ENCODE measurements at places on chromosomes 4 and X.

DNA sequence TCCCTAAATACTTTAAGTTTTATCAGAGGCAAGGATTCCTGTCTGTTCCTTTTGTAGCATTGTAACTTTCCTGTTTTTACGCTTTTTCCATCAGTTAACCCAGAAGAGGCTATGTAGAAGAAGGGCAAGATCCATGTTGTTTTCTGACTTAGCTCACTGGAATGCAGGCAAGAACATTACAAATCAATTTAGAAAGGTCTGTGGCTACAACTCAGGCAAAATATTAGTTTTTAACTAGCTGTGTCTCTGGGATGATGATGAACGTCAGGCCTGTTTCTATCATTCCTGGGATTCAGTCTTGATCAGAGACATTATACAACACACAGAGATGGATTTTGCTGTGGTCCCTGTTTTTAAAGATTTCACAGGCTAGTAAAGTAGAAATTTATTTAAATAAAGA is 813.0 kb upstream of the POU3F4 start:
- no peak for DNase-seq

- no peak for DNase-seq
Observed at GRCh38 chr4:152677117-152677516, 2.7 kb downstream of the TMEM154 start.

DNA sequence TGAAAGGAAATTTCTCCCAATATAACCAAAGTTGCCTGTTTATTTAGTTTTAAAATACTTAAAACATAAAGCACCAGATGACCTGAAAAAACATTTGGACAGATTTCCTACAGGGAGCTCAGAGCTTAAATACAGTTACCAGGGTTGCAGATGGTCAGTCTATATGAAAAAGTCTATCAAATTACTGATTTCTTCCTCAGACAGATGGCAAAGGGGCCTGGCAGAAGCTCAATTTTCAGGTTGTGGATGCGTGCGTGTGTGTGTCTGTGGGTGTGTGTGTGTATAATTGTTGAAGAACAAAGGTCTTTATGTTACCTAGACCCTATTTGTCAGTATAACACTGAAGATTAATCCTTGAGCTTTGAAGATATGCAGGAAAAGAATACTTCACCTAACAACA is 169.4 kb downstream of the MAD2L1 start:
- no peak for DNase-seq

DNA sequence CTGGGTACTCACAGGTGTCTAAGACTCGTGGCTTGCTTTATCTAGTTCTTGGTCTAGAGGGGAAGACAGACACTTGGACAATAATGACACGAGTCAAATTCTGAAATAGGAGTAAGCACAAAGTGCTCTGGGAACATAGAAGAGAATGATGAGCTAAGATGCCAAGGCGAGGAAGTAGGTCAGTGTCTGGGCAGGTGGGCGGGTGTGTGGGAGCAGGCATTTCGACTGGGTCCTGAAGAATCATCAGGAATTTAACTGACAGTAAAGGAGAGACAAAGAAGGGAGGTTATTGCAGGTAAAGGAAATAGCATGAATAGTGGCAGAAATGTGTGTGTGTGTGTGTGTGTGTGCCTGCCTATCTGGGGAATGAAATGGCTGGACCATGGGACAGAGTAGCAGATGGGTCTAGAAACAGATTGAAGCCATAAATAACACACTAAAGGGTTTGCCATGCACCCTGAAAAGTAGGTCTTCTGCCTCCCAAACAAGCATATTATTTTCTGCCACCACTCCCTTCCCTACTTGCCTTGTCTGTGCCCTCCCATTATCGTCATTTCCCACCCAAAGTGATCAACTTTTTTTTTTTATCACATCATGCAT is 58.4 kb upstream of the SLC25A43 start:
- DNase-seq = no peak

- DNase-seq = no peak
Observed at GRCh38 chr4:4776934-4777333, 82.5 kb upstream of the MSX1 start.

DNA sequence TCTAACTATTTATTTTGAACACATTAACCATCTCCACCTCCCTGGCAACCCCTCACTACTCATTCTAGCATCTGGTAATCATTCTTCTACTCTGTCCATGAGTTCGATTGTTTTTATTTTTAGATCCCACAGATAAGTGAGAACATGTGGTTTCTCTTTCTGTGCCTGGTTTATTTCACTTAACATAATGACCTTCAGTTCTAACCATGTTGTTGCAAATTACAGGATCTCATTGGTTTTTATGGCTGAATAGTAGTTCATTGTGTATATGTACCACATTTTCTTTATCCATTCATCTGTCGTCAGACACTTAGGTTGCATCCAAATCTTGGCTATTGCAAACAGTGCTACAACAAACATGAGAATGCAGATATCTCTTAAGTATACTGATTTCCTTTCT is 33.4 kb upstream of the FAM47B start:
- no peak for DNase-seq

DNA sequence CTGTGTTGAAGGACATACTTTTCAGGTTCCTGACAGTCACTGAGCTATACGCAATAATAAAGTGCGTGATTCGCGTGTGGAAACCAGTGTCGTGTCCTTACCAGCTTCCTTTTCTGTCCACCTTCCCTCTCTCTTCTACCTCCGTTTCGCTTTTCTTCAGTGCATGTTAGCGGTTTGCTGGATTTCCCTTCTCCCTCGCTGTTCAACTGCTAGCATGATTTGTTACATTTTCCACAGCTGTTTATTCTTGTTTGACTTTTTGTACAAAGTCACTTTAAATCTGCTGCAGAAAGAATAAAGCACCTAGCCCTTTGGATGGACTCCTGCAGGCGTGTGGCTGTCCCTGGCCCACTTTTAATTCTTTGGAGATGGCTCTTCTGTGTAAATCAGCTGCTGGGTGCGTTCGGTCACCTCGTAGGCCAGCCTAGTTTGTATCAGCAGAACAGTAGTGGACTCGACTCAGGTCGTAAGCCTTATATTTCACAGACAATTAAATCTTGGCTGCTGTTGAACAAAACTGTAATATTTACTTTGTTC is 8.9 kb upstream of the HAND2 start:
- no peak for DNase-seq

DNA sequence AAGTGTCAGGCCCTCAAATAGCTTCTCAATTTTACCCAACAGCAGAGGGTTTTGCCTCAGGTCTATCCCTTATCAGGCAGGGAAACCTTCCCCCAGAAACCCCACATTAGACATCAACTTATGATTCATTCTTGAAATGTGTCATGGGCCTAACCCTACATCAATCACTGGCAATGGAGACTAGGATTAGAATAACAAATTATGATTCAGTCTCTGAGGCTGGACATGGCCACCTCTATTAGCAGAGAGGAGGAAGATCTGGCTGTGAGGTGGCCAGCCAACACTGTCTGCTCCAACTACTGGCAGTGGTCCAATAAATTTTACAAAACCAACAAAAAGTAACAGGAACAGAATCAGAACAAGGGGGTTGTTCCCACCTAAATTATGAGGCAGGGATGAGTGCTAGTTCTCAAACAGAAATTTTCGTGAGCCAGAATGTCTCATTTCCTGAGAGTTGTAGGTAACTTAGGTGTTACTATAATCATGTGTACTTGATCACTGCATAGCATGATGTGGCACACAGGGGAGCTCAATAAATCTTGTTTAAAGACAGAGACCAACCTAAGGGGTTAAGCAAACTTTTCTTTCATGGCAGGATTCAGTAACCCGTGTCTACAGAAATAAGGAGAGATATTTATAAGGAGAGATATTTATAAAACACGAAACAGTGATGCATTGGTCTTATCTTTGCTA is 126.8 kb downstream of the NFKB1 start:
- DNase-seq = no peak

GRCh38 chr4:1175635-1176229 is 3.3 kb upstream of the SPON2 start:
- no peak for DNase-seq

DNA sequence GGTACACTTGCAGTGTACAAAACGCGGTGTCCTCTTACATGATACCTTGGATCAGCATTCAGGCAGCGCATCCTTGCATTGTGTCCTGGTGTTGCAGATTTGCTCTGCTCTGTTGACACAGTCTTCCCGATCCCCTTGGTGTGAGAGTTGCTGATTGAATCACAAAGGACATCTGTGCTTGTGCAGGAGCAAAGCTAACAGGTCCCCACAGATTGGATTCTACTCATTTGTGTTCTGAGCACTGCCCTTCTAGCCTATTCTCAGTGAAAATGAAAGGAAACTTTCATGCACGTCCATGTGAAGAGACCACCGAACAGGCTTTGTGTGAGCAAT is 171.4 kb downstream of the FRMPD4 start:
- DNase-seq = no peak

GRCh38 chr4:53361451-53361850 is 4.4 kb downstream of the SCFD2 start:
- no peak for DNase-seq

GRCh38 chrX:108299101-108299591 is 139.1 kb downstream of the COL4A6 start:
- DNase-seq = no peak

DNA sequence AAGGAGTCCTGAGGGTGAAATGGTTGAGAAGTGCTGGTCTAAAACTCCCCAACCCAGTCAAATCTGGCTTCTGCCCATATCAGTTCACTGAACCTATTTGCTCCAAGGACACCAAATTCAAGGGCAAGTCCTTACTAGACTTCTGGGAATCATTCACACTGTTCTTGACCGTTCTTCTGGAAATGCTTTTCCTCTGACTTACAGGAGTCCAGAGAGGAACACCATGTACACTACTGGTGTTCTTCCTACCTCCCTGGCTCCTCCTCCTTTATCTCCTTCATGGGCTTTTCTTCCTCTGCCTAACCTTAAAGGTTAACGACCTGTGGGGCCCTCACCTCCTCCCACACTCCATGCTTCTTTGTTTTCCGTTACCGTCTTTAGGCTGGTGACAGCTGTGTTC is 281.3 kb downstream of the FRMPD4 start:
- no peak for DNase-seq

- DNase-seq = no peak
Observed at GRCh38 chr4:152579107-152579764, 43.3 kb upstream of the FBXW7 start.

DNA sequence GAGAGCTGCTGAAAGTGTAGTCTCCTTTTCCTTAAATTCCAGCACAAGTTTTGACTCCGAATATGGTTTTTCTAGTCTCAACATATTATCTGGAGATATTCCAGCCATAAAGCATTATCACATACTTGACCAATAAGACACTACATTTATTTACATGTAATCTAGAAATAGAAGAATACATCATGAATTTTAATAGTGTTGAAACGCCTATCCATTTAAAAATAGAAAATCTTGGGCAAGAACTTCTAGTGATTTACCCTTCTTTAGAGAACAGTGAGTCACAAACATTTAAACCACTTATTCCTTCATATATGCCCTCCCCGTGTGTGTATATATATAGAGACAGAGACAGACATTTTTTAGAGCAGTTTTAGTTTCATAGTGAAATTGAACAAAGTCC is 161.5 kb downstream of the SOWAHB start:
- no peak for DNase-seq

DNA sequence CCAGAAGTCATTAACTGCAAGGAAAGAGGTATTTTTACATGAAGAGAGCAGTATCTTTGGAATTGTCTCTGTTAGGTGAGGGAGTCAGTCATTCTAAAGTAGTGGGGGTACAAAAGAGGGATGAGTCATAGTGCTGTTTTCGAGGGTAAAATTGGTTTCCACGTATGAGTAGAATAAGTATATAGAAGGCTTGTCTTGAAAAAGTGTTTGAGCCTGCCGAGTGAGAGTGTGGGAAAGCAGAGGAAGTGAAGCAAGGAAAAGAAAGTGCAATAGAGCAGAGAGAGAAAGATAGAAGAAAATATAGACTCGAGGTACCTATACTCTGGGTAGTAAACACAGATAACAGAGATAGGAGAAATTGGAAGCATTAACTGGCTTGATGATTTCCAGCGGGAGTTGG is 696.4 kb downstream of the DMD start:
- no peak for DNase-seq

GRCh38 chrX:54484666-54485065 is 11.4 kb downstream of the FGD1 start:
- DNase-seq = no peak

GRCh38 chr4:2472187-2472586 is 3.3 kb downstream of the RNF4 start:
- no peak for DNase-seq

- DNase-seq = no peak
Observed at GRCh38 chr4:89365776-89366175, 58.2 kb upstream of the GPRIN3 start.

DNA sequence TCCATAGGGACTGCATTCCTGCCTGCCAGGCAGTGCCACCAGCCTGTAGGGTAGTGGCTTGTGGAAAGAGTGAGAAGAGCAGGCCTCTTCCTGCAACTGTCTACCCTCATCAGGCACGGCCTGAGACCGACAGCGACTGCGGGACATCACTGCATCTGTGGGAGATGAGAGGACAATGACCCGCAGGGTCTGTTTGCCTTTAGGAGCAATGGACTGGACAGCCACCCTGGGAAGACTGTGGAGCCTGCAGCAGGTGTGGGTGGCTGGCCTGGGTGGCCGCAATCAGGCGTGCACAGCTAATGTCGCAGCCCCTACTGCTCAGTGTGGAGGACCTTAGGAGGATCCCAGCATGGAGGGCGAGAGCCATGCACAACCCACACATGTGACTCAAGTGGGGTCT is 227.9 kb downstream of the PTTG2 start:
- no peak for DNase-seq

DNA sequence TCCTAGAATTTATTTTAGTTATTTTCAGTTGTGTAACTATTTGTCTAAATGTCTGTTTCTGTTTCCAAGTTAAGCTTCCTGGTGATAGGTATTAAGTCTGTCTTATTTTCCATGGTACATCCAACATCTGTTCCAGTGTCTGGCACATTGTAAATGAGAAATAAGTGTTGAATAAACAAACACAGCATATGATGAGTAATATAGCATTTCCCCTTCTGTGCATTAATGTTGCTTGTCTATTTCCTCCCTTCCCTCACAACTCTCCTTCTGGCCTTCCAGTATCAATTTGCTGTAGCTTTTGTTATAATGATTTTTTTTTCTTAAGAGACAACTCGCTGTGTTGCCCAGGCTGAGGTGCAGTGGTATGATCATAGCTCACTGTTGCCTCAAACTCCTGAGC is 36.1 kb downstream of the COPS4 start:
- no peak for DNase-seq

- no peak for DNase-seq
Observed at GRCh38 chr4:3515646-3516045, 16.6 kb downstream of the LRPAP1 start.

GRCh38 chr4:56859841-56860240 is 38.3 kb upstream of the SPINK2 start:
- DNase-seq = no peak

GRCh38 chrX:39843318-39843717 is 254.4 kb downstream of the BCOR start:
- no peak for DNase-seq

Data from activated CD4-positive, alpha-beta T cell treated with anti-CD3 and anti-CD28 coated beads, Interleukin-2, amount 10 ng/mL, durations not matched to agents 7 days and 5 days (primary cell).